Kidney epithelial cell (primary cell): ENCODE measurements at places on chromosomes 2 and 18. TPM values are rescaled to one million over a fixed set of nuclear protein-coding genes. Genes with fewer than 3 reads are reported as not detected.

SCYGR4 gene
- not detected in 2 replicates for total RNA-seq

DNA sequence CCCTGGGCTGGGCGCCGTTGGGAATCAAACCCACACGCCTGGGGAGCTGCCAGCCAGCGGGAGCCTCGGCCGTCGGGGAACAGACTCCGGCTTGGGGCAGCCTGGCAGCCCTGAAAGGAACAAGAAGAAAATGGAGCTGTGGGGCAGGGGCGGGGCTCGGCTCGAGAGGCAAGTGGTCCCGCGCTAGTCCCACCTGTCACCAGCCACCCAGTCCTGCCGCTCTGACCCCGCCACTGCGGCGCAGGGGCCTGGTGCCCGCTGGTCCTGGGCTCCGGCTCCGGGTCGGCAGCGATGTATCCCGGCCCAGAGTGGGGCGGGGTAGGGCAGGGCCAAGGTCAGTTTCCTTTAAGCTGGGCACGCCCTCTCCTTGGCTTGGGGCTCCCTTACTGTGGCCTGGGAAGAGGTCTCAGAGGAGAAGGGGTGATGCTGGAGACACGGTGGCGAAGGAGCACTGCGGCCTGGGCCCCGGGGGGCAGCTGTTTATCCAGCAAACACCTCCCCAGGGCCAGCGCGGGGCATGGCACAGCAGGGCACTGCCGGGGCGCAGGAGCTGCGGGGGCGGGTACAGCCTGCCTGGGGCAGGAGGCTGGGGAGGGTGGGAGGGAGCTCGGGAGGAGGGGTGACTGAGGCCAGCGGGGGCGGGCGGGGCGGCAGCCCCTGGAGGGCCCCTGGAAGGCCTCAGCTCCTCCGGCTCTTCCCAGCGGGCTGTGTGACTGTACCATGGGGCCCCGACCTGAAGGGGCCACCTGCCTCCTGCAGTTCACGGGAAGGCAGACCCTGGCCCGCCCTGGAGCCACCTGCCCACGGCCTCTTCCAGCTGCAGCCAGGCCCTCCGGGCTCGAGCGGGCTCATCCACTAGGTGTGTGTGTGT, 15.6 kb downstream of the ODC1 start:
- DNase-seq: no peak

OR6B2 gene
- total RNA-seq: not detected in 2 replicates

TMEM127 gene
- 54.9 and 63.5 TPM in 2 replicates for total RNA-seq

DNA sequence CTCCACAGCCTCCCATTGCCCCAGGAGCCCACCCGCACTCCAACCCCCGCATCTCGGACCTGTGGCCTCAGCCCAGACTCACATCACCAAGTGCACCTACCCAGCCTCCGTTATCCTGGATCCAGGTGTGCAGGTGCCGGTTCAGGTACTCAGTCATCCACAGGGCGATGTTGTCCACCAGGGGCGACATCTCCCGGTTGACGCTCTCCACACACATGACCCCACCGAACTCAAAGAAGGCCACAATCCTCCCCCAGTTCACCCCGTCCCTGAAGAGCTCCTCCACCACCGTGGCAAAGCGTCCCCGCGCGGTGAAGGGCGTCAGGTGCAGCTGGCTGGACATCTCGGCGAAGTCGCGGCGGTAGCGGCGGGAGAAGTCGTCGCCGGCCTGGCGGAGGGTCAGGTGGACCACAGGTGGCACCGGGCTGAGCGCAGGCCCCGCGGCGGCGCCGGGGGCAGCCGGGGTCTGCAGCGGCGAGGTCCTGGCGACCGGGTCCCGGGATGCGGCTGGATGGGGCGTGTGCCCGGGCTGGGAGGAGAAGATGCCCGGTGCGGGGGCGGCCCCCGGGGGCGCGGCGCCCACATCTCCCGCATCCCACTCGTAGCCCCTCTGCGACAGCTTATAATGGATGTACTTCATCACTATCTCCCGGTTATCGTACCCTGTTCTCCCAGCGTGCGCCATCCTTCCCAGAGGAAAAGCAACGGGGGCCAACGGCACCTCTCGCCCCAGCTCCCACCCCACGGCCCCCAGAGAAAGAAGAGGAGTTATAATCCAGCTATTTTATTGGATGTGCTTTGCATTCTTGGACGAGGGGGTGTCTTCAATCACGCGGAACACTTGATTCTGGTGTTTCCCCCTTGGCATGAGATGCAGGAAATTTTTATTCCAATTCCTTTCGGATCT, 1.3 kb downstream of the BCL2 start:
- DNase-seq: no peak

DNA sequence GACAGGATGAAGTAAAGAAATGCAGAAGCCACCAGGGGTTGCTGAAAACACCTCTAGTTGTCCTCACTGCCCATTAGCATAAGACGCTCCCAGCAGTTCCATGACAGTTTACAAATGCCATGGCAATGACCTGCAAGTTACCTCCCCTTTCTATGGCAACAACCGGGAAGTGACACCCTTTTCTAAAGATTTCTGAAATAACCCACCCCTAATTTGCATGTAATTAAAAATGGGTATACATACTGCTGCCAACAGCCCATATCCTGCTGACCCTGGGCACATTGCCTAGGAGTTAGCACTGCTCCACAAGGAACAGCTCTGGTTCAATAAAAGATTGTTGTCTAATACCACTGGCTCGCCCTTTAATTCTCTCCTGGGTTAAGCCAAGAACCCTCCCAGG, 178.3 kb upstream of the LRATD1 start:
- no peak for DNase-seq

DNA sequence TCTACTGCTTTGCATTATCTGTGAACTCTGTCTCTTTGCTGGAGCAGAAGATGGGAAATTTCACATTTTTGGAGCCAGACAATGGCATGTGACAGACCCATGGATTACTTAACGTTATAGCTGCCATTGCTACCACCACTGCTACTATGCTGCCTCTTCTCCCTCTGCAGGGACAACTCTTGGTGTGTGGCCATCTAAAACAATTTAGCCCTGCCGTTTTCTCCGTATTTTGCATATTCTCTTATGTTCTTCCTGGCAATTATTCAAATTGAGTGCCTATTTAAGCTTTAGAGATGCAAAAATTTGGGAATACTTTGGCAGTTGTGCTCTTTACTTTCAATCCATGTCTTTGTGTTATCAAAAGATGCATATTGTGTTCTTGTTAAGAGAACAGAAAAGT, 386.8 kb downstream of the XIRP2 start:
- no peak for DNase-seq

FER1L5 gene
- total RNA-seq: 0.07 TPM in 1 of 2 replicates, not detected in the other

- no peak for DNase-seq
Measured at GRCh38 chr2:224506494-224506893, 78.7 kb downstream of the CUL3 start.
